ENCODE measurements at places on chromosomes 4 and X.

- no peak for DNase-seq
These were observed 109.3 kb upstream of the USP9X start for GRCh38 chrX:40975951-40976350.

DNA sequence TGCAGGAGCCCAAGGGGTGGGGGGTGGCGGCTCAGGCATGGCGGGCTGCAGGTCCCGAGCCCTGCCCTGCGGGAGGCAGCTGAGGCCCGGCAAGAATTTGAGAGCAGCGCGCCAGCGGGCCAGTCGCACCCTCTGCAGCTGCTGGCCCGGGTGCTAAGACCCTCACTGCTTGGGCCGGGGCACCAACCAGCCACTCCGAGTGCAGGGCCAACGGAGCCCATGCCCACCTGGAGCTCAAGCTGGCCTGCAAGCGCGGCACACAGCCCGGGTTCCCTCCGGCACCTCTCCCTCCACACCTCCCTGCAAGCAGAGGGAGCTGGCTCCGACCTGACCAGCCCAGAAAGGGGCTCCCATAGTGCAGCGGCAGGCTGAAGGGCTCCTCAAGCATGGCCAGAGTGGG, 758.2 kb upstream of the INTU start:
- DNase-seq: no peak

DNA sequence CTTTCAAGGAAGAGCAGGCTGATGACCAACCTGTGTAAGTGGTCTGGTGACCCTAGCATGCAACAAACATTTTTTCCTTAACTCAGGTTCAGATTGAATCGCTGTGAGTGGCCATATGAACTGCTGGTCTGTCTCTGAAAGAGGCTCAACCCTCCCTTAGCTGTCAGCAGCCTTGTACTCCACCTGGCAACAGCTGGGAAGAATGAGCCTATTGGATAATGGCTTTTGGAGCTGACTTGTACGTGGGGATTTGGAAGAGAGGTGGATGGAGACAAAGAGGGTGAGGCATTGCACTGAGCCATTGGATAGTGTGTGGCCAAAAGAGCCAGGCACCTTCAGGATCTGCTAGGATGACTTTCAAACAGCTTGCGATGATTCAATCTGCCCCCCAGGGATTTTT, 35.7 kb upstream of the BMP15 start:
- DNase-seq: no peak

DNA sequence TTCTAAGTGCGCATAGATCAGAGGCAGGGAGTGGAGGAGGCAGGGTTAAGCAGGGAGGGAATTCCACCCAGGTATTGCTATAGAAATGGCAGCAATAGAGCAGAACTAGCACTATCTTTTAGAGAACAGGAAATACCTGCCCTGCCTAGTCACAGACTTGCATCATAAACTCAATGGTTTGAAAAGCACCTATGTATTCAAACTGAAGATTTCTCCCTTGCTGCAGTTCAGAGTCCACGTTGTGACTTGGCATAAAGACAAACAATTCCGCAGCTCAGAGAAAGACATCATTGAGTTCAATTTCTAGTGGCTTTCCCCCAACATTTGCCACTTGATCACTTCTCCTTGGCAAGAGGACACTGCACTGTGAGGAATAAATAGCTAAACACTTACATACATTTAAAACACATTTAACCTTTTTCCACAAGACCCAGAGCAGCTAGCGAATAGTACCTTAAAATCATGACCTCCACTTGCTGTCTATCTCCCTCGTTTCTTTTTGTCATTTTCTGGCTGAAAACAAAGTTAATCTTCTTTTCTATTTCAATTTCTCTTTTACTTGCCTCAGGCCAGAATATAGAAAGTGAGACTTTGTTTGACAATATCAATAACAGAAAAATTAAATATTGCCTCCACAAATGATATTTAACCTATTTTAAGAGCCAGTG, 42.4 kb downstream of the SLC7A11 start:
- no peak for DNase-seq

GRCh38 chr4:17934286-17934685, 87.3 kb downstream of the LCORL start:
- no peak for DNase-seq

DNA sequence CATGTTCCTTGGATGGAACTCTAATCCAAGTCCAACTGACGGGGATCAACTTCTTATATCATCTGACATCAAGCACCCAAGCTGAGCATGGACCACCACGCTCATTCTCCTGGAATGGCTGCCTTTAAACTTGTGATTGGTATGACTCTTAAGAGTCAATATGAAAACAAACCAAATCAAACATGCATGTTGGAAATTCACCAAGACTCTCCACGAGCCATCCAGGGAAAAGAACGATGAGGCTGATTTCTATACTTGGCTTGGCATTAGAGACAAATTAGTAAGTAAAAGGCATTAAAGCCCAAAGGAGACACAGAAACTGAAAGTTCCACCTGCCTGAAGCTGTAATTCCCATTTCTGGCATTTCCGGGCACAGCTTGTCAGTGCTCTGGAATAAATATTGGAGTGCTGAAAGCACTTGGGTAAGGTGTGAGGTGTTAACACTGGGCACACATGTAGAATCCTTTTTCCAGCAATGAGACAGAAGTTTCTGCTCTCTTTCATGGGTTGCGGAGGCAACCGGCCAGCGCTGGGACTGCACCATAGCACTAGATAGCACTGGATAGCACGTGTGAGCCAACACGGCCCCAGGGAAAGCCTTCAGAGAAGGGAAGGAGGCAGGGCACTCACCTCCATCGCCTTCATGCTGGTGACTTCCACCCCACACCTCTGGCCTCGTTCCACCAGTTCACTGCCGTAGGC, 42.1 kb upstream of the CENPU start:
- DNase-seq: no peak

DNA sequence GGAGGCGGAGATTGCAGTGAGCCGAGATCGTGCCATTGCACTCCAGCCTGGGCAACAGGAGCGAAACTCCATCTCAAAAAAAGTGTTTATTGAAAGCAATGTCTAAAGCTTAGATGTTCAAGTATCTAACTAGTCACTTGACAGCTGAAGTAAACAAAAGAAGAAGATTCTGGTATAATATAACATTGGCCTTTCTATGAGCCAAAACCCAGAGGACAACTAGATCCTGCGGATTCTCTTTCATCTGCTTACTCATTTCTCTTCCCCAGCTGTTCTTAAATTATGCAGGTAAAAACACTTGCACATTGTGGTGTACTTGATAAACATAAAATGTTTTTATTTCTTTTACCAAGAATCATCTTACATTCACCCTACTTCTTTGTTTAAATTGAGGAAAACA, 24.1 kb upstream of the AREG start:
- no peak for DNase-seq

GRCh38 chr4:150906987-150907633, 108.0 kb downstream of the LRBA start:
- DNase-seq: no peak

- no peak for DNase-seq
These were observed 22.2 kb downstream of the VSIG4 start for GRCh38 chrX:66017659-66018170.

DNA sequence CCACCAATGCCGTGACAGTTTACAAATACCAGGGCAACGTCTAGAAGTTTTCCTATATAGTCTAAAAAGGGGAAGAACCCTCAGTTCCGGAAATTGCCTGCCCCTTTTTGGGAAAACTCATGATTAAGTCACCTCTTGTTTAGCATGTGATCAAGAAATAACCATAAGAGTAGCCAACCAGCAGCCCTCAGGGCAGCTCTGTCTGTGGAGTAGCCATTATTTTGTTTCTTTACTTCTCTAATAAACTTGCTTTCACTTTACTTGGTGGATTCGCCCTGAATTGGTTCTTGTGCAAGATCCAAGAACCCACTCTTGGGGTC, 20.0 kb upstream of the HOPX start:
- DNase-seq: no peak

- no peak for DNase-seq
These were observed 52.6 kb downstream of the RPS3A start for GRCh38 chr4:151152028-151152427.

GRCh38 chr4:37690976-37691375, 4.8 kb upstream of the RELL1 start:
- no peak for DNase-seq

- no peak for DNase-seq
These were observed 9.7 kb downstream of the EFNB1 start for GRCh38 chrX:68838571-68838910.

GRCh38 chrX:74949717-74950116, 24.5 kb upstream of the NEXMIF start:
- no peak for DNase-seq

- no peak for DNase-seq
These were observed 71.7 kb downstream of the NYX start for GRCh38 chrX:41518841-41519220.

- DNase-seq: no peak
These were observed 36.0 kb upstream of the MGST2 start for GRCh38 chr4:139629436-139630125.

DNA sequence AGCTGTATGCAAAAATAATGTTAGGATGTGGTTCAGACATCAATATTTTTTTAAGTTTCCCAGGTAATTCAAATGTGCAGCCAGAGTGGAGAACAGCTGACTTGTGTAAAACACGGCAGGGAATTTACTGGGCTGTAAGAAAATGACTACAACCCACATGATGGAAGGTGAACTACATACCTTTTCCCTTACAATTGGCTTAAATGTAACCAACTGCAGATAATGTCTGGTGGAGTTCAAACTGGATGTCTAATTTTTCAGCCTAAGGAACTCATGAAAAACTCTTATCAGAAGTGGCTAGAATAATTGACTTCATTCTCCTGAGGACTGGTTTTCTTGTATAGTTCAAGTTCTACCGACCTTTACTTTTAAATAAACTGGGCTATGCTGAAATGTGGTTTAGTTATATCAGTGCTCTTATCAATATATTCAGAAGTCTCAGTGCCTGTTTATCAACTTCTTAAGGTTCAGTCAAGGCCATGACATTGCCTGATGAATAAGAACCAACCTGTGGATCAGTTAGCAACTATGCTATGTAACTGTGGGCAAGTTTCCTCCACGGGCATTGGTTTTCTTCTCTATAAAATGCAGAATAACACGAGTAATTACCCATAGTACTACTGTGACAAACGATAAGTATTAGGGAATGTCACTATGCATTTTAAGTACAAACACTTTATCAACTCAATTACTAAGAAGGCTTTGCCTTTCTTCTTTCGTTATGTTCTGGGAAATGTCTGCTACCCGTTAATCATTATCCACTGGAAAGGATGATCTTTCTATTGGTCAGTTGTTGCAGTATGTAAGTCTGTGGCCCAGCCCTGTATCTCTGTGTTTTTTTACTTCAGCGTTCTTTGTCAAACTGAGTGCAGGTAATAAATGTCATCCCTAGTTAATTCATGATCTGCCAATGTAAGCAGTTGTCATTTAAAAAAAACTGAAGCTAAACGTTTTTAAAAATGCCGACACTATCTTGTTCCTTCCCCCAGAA, 181.6 kb downstream of the PCDH7 start:
- DNase-seq: no peak

- no peak for DNase-seq
These were observed 31.6 kb downstream of the ADH7 start for GRCh38 chr4:99403380-99404184.

DNA sequence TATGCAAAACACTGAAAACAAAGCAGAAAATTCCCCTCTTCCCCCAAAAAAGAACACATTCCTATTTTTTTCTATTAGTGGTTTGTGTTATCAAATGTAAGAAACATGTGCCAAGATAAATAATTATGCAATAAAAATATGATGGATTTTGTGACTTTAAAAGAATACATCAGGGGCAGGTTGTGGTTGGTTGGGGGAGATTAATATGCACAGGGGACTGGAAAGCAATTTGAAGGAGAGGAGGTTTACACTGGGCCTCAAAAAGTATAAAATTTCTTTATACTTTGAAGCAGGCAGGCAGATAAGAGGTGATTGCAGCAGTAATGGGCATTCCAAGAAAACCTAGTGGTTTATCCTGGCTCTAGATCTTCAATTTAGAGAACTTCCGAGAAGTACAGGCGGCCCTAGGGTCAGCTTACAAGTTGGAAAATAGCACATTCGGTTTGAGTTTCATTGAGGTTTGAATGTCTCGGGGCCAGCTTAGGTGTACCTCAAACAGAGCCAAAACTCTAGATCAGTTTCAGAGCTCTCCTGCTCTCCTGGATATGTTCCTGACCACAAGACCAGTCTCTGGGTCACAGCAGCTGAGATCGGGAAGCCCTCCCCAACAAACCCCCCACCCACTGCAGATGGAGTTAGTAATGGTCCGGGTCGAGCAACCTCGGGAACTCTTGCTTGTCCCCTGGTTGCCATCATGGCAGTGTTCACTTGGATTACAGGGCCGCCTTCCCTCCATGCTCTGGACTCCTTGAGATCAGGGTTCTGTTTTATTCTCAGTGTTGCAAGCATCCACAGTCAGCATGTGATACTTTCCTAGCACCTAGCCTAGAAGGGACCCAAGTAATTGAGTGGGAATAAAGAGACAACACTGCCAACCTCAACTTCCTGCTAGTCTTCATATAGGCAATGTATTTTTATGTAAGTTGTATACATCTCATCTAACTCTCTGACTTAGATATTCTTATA, 112.1 kb upstream of the DDIT4L start:
- no peak for DNase-seq

DNA sequence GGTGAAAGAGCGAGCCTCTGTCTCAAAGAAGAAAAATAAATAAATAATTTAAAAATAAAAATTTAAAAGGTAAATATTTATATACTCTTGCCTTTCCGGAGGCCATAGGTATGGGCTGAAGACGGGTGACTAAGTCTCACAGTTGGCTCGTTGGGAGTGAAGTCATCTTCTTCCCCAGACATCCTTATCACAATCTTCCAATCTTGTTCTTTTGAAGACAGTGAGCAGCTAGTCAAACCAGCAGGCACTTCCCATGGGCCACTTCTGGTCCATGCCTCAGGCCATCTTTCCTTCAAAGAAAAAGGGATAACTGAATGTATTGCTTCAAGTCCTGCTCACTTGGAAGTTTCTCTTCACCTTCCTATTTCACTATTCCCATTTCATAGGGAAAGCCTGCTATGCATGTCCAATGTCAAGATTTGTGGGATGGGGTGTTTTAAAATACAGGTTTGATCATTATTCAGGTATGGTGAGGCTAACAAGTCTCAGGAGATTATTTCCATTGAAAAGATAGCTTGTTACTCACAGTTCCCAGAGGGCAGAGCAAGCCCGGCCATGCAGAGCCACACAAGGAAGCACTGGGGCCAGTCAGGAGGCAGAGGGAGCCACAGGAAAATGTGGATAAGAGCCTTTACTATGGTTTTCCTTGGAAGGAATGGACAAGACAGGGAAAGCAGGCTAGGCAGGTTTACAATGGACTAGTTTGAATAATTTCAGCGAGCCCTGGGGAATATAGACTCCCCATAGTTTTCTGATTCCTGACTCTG, 33.3 kb upstream of the VCX2 start:
- DNase-seq: no peak

- DNase-seq: no peak
These were observed 89.0 kb downstream of the PLAC1 start for GRCh38 chrX:134569306-134569705.

GRCh38 chrX:74449322-74449936, 28.1 kb downstream of the SLC16A2 start:
- no peak for DNase-seq

- peak; percentile 23 for DNase-seq
These were observed 14.5 kb downstream of the SPACA5 start for GRCh38 chrX:48021026-48021900.

- DNase-seq: no peak
These were observed 382.5 kb downstream of the ANKRD50 start for GRCh38 chr4:124330045-124330444.

Measured in stimulated activated CD4-positive, alpha-beta T cell treated with anti-CD3 and anti-CD28 coated beads, Interleukin-1b, Interleukin-23, amount 100 ng/mL, for 1 hour (primary cell).